ENCODE measurements at places on chromosomes 4 and X. TPM values are rescaled to one million over a fixed set of nuclear protein-coding genes. Genes with fewer than 3 reads are reported as not detected.

The IDUA gene
- total RNA-seq = 9.2 TPM

The SOWAHB gene
- total RNA-seq = not detected

The NPY1R gene
- 0.08 TPM for total RNA-seq

The ACE2 gene
- 0.01 TPM for total RNA-seq

The APLN gene
- total RNA-seq = 0.71 TPM

The GYPA gene
- not detected for total RNA-seq

The TEX13D gene
- not detected for total RNA-seq

The MAGEA3 gene
- 2.9 TPM for total RNA-seq

The EVC2 gene
- 2.3 TPM for total RNA-seq

The ETDA gene
- total RNA-seq = not detected

The GLRA3 gene
- not detected for total RNA-seq

The SPP1 gene
- 181 TPM for total RNA-seq

The DCLK2 gene
- total RNA-seq = 11.2 TPM

The ARMCX4 gene
- total RNA-seq = 0.43 TPM

The IL15 gene
- total RNA-seq = 11.2 TPM

The SHROOM4 gene
- total RNA-seq = not detected

The RTL3 gene
- total RNA-seq = not detected

The CPLX1 gene
- total RNA-seq = 0.57 TPM

The XAGE2 gene
- total RNA-seq = not detected

The NUDT10 gene
- total RNA-seq = 0.38 TPM

The CHIC1 gene
- 4.3 TPM for total RNA-seq

The SLC25A31 gene
- not detected for total RNA-seq

The OPRPN gene
- total RNA-seq = not detected

The SMC1A gene
- total RNA-seq = 46.5 TPM

The CORIN gene
- total RNA-seq = not detected

The HTRA3 gene
- 14.5 TPM for total RNA-seq

The CSAG3 gene
- total RNA-seq = not detected

The ARAF gene
- 56.1 TPM for total RNA-seq

The REELD1 gene
- total RNA-seq = not detected

The PSAPL1 gene
- total RNA-seq = 0.09 TPM

The LDB2 gene
- not detected for total RNA-seq

The PCDH19 gene
- 0.05 TPM for total RNA-seq

The INTS6L gene
- 0.23 TPM for total RNA-seq

The TMEM255A gene
- total RNA-seq = 0.10 TPM

The BEX3 gene
- total RNA-seq = 239 TPM

The GRID2 gene
- not detected for total RNA-seq

The CSN1S1 gene
- not detected for total RNA-seq

The AREG gene
- 79.1 TPM for total RNA-seq

The CXCR3 gene
- not detected for total RNA-seq

The SMIM43 gene
- total RNA-seq = 0.75 TPM

The MAGEE2 gene
- not detected for total RNA-seq

The HCFC1 gene
- total RNA-seq = 41.5 TPM

Data from A549 treated with CpdA at 1 μM for 4 hours (cell line).